MM.1S (cell line): ENCODE measurements at places on chromosomes 5 and 9.

DNA sequence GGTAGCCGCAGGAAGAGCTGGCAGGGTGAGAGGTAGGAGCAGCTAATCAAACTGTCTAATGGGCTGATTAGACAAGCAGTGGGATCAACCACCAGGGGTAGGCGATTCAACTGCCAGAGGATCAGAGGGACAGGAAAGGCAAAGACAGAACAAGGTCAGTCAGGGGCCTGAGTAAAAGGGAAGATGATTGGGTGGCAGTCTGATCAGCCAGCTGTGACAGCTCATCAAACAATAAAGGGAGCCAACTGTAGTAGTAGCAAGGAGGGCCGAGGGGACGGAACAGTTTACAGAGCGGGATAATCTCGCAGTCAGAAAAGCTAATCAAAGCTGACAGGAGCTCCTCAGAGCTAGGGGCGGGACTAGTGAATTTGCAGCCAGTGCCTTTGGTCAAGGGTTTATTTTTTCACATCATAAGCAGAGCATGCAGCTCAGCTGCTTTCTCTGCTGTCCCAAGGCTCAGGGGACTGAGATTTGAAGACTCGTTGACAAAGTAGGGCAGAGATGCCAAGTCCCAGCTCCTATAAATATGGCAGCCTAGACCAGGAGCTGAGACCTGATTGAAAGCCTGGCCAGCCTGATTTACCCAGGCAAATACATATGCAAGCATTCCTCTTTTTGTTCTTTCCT lies 418.2 kb downstream of the GABRG2 start:
- H3K4me3 ChIP-seq: no peak overlapping the region
- H3K27me3 ChIP-seq: no peaks in the 10 kb centered on the region
- no peak for DNase-seq
- H3K27ac ChIP-seq: no peak overlapping the region
- no peaks in the 10 kb centered on the region for H3K36me3 ChIP-seq
- H3K4me1 ChIP-seq: no peaks in the 10 kb centered on the region

DNA sequence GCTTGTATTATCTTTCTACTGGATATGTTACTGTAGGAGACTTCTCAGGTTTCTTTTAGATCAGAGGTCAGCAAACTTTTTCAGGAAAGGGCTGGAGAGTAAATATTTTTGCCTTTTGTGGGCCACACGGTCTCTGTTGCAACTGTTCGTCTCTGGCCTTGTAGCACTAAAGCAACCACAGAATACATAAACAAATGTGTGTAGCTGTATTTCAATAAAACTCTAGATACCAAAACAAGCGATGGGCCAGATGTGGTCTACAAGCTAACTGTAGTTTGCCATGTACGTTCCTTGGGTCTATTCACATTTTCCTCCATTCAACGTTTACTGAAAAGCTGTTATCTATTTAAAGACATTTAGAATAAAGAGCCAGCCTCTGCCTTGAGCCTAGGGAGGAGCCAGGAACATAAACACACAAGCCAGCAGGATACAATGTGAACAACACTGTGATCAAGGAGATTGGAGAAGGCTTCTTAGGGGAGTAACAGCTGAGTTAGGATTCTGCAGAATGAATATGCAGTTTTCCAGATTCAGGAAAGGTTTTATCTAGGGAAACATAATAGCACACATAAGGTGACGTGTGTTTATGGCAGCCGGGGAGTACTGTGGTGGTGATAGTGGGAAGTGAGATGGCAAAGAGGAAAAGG lies 33.0 kb upstream of the HOMER1 start:
- no peak overlapping the region for H3K4me3 ChIP-seq
- DNase-seq: no peak
- no peaks in the 10 kb centered on the region for H3K36me3 ChIP-seq
- H3K27ac ChIP-seq: peak overlapping the region; percentile 90
- no peaks in the 10 kb centered on the region for H3K27me3 ChIP-seq
- H3K4me1 ChIP-seq: peaks cover 21% of the 10 kb centered on the region

DNA sequence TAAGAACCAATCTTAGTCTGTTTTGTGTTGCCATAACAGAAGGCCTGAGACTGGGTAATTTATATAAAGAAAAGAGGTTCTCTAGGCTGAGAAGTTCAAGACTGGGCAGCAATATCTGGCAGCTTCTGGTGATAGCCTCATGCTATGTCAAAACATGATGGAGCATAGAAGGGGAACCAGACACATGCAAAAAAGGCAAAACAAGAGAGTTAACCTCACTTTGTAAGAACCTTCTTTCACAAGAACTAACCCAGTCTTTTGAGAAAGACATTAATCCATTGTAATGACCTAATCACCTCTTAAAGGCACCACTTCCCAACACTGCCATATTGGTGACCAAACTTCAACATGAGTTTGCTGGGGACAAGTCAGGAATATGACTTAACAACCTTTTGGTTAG lies 37.3 kb downstream of the FSD1L start:
- DNase-seq: no peak
- H3K27ac ChIP-seq: no peak overlapping the region
- no peaks in the 10 kb centered on the region for H3K36me3 ChIP-seq
- H3K4me3 ChIP-seq: no peak overlapping the region

GRCh38 chr5:150253416-150254208 lies 36.0 kb downstream of the CAMK2A start:
- no peak for DNase-seq
- no peak overlapping the region for H3K4me3 ChIP-seq
- no peaks in the 10 kb centered on the region for H3K36me3 ChIP-seq
- H3K27me3 ChIP-seq: no peaks in the 10 kb centered on the region
- H3K27ac ChIP-seq: no peak overlapping the region
- no peaks in the 10 kb centered on the region for H3K4me1 ChIP-seq

DNA sequence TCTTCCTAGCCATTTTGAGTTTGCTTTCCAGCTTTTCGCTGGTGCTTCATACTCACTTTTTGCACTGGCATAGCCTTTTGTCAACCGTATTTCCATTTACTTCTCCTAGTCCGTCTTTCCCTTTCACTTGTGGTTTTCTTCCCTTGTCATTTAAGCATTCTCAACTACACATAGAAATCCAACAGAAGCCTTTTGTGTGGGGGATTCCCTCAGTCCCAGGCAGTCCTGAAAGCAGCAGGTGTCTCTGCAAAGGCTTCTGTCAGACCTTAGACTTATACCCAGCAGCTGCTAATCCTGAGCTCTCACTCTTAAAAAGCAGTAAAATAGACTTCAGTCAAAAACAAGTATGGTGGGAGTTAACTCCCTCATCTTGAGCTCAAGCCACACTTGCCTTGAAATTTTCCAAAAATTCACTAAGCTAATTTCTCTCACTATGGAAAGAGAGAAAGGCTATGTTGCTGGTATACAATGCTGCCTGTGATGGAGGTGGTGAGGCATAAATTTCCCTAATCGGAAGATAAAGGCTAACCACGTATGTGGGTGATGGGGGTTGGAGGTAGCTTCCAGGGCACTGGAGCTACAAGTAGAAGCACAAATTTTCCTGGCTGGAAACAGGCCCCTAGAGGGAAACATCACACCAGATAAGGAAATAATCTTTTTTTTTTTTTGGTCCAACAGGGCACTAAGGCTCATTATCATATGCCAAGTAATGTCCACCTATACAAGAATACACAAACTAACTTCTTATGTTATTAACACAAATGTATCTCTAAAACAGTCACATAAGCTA lies 34.8 kb upstream of the IFNK start:
- H3K4me3 ChIP-seq: peak overlapping the region; percentile 45
- H3K36me3 ChIP-seq: no peaks in the 10 kb centered on the region
- H3K4me1 ChIP-seq: peaks cover 41% of the 10 kb centered on the region
- H3K27me3 ChIP-seq: no peaks in the 10 kb centered on the region
- H3K27ac ChIP-seq: peak overlapping the region; percentile 77; the same call in 1 of the 2 replicates

- H3K4me1 ChIP-seq: no peaks in the 10 kb centered on the region
- H3K27me3 ChIP-seq: no peaks in the 10 kb centered on the region
- H3K4me3 ChIP-seq: no peak overlapping the region
- DNase-seq: no peak
Measured at GRCh38 chr5:176943816-176944215, 44.7 kb upstream of the HK3 start.

DNA sequence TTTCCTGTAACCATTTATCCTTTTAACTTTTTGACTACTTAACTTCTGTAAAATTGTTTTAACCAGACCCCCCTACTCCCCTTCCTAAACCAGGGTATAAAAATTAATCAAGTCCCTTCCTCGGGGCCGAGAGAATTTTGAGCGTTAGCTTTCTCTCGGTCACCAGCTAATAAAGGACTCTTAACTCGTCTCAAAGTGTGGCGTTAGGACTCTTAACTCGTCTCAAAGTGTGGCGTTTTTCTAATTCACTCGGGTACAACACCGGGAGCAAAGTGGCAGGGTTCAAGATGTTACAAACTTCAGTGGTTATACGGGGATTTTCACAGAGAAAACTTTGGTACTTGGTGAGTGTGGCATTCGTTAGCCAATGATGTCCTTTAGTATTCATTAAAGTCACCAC lies 39.7 kb upstream of the PPP1R26 start:
- no peak for DNase-seq
- no peaks in the 10 kb centered on the region for H3K36me3 ChIP-seq
- H3K27ac ChIP-seq: no peak overlapping the region
- H3K27me3 ChIP-seq: peaks cover 97% of the 10 kb centered on the region
- no peak overlapping the region for H3K4me3 ChIP-seq

GRCh38 chr5:124460642-124461041 lies 285.8 kb downstream of the ZNF608 start:
- H3K4me3 ChIP-seq: no peak overlapping the region
- H3K4me1 ChIP-seq: peaks cover 14% of the 10 kb centered on the region
- no peak overlapping the region for H3K27ac ChIP-seq
- DNase-seq: no peak
- no peaks in the 10 kb centered on the region for H3K27me3 ChIP-seq
- no peaks in the 10 kb centered on the region for H3K36me3 ChIP-seq

- no peak overlapping the region for H3K4me3 ChIP-seq
- no peak for DNase-seq
- no peak overlapping the region for H3K27ac ChIP-seq
- H3K4me1 ChIP-seq: no peaks in the 10 kb centered on the region
Measured at GRCh38 chr5:42506662-42507061, 83.4 kb downstream of the GHR start.

DNA sequence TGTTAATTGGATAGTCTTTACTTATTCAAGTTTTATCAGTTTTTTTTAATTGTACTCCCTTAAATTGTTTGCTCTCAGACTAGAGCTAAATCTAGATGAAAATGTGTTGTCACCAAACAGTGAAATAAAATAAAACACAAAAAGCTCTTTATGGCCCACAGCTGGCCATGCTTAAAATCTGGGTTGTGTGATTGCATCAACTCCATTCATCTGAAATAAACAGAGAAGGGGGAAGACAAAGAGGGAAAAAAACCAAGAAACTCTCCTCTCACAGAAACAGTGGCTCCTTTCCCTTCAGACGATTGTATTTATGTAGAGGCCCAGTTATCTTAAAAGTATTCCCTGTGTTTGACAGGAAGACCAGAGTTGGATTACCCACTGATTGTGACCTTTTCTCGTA lies 422.4 kb downstream of the IRX1 start:
- no peak overlapping the region for H3K4me3 ChIP-seq
- H3K36me3 ChIP-seq: no peaks in the 10 kb centered on the region
- H3K4me1 ChIP-seq: peaks cover 22% of the 10 kb centered on the region
- DNase-seq: no peak
- no peak overlapping the region for H3K27ac ChIP-seq

DNA sequence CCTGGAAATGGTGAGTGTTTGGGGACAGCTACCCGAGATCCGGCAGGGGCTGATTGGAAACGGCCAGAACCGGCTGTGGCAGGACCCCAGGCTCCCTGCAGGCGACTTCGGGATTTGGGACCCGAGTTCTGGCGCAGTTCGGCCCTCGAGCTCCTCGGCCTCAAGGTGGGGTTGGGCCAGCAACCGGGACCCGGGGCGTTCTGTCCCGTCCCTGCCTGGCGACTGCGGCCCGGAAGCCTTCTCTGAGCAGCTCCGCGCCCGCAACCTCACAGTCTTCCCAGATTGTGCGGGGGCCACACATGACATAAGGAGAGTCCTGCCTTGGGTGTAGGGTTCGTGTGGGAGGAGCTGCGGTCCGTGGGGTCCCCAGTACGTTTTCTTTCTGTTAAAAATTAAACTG lies 23.2 kb upstream of the NEURL1B start:
- no peaks in the 10 kb centered on the region for H3K36me3 ChIP-seq
- peaks cover 31% of the 10 kb centered on the region; the same call in 1 of the 2 replicates for H3K27me3 ChIP-seq
- no peak for DNase-seq
- no peaks in the 10 kb centered on the region for H3K4me1 ChIP-seq
- no peak overlapping the region for H3K4me3 ChIP-seq

- H3K4me1 ChIP-seq: no peaks in the 10 kb centered on the region
- H3K27ac ChIP-seq: no peak overlapping the region
- no peak overlapping the region for H3K4me3 ChIP-seq
- no peak for DNase-seq
- peaks cover 12% of the 10 kb centered on the region; the same call in 1 of the 2 replicates for H3K36me3 ChIP-seq
- H3K27me3 ChIP-seq: no peaks in the 10 kb centered on the region
Measured at GRCh38 chr9:734831-735511, 106.5 kb upstream of the DMRT1 start.

DNA sequence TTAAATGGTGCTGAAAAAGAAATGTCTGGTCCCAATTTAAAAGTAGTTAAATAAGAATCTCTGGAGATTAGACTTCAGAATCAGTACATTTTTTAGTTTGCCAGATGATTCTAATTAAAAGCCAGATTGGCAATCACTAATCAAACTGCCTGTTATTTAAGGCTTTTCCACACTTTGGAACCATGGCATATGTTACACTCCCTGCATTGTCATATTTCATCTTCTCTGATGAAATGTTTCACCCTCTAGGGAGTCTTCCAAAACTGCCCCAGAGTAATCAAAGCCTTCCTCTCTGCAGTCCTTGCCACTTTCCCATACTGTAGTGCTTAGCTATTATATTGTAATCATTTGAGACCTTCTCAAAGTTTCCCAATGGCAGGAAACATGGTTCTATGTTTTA lies 17.5 kb upstream of the OR13C9 start:
- no peak for DNase-seq
- no peak overlapping the region for H3K27ac ChIP-seq
- no peaks in the 10 kb centered on the region for H3K4me1 ChIP-seq
- no peaks in the 10 kb centered on the region for H3K36me3 ChIP-seq
- no peaks in the 10 kb centered on the region for H3K27me3 ChIP-seq
- H3K4me3 ChIP-seq: no peak overlapping the region

DNA sequence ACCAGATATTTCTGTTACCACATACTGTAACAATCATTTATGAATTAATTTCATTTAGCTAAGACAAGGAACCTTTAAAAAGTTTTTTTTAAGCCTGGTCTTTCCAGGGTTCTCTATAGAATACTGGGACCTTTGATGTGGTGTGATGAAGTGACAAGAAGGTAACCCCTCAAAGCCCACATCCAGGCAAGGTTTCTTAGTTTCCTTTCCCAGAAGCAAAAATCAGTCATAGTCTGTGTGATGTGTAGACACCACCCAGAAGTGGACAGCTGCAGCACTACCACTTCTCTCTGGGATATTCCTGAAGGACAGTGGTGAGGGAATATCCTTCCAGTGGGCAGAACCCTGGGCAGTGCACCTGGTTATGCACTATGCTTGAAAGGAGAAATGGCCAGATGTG lies 115.6 kb downstream of the TTC39B start:
- no peak overlapping the region for H3K4me3 ChIP-seq
- peak; percentile 19 for DNase-seq
